T follicular helper cell (primary cell): ENCODE measurements at places on chromosomes 2 and 18.

DNA sequence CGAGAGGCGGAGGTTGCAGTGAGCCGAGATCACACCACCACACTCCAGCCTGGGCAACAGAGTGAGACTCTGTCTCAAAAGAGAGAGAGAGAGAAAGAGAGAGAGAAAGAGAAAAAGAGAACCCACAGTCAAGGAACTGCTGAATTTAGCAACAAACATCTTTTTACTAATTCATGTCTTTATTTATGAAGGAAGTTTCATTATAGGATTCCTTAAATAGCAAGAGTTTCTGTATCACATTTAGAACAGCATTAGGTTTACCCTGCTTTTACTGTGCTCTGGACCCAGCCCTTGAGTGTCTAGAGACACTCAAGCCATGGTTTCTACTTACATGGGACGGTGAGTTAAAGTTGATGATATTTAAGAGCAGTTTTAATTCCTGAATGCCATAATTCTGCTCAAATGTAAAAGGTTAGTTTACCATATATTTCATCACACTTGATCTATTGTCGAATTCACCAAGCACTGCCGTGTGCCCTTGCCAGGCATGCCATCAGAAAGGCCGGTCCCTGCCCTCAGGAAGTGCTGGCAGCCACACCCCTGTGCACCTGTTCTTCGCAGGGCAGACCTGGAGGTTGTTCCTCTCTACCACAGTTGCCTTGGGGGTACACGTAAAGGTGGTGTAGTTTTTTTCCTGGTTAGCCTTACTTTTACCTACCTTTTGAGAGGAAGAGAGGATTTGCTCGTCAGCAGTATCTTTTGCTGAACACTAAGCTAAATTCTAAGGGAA, 153.3 kb downstream of the LDLRAD4 start:
- DNase-seq, result no peak

DNA sequence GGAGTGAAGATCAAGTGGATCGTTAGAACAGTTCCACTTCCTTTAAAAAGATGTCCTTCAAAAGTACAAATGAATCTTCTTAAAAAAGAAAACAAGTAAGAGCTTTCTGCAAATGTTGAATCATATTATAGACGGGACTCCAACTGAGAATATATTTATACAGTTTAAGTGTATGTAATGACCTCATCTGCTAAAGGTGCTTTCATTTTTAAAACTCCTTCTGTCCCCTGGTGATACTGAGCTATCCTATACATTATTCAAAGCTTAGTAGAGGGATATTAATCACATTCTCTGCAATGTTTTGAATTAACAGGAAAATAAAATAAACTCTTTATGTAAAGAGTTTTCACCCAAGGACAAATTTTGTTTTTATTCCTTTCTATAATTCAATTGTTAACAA, 420.7 kb upstream of the SLC8A1 start:
- DNase-seq, result no peak

GRCh38 chr18:58321986-58322385, 278.0 kb downstream of the NEDD4L start:
- peak; percentile 1 for DNase-seq

DNA sequence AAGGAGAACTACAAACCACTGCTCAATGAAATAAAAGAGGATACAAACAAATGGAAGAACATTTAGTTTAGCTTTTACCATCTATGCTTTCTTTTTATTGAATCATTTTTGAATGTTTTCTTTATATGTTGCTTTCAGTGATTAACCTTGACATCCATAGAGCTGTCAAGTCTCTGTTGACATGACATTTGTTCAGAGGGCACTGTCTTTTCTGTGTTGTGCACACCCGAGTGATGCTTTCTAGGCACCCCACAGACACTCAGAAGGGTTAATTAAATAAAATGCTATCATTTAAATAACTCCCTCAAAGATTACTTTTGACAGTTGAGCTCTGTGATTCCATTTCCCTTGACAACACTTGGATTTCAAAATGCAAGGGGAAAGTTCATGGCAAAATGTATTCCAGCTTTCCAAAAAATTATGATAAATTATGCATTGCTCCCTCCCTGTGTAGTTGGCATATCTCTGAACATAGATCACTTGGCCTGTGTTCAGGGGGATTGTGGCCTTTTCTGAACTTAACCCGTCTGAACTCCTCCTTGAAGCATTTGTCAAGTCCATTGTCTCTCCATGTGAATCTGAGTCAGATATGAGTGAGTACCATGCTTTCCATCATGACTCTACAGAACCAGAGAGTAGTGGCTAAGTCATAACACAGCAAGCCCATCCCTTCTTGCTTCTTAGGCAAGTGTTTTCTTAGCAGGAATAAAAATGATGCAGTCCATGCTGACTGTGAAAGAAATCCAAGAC, 372.6 kb downstream of the RPRM start:
- no peak for DNase-seq
